ENCODE measurements at places on chromosomes 4 and X. TPM values are rescaled to one million over a fixed set of nuclear protein-coding genes. Genes with fewer than 3 reads are reported as not detected.
A peak's percentile ranks its signal among the peaks of the same experiment; 100 is the strongest.

- H3K27me3 ChIP-seq, result no peaks in the 10 kb centered on the region
- H3K27ac ChIP-seq, result no peak overlapping the region
- no peaks in the 10 kb centered on the region for H3K36me3 ChIP-seq
- H3K4me1 ChIP-seq, result peaks cover 19% of the 10 kb centered on the region
Measured at GRCh38 chr4:98466868-98467599, 191.4 kb downstream of the TSPAN5 start.

- H3K4me3 ChIP-seq, result no peak overlapping the region
- no peaks in the 10 kb centered on the region for H3K36me3 ChIP-seq
- H3K27me3 ChIP-seq, result no peaks in the 10 kb centered on the region
- DNase-seq, result no peak
- H3K27ac ChIP-seq, result no peak overlapping the region
Measured at GRCh38 chrX:17798921-17799320, 61.6 kb downstream of the SCML1 start.

The EDA2R gene
- total RNA-seq, result 4.9 TPM

The GPR50 gene
- not detected for total RNA-seq

GRCh38 chr4:119550857-119551532 lies 77.6 kb downstream of the PDE5A start:
- H3K27ac ChIP-seq, result no peak overlapping the region
- H3K4me1 ChIP-seq, result no peaks in the 10 kb centered on the region
- no peaks in the 10 kb centered on the region for H3K27me3 ChIP-seq
- H3K4me3 ChIP-seq, result no peak overlapping the region
- DNase-seq, result no peak

GRCh38 chr4:77671051-77671450 lies 65.4 kb downstream of the CXCL13 start:
- no peak for DNase-seq
- H3K4me1 ChIP-seq, result no peaks in the 10 kb centered on the region
- H3K36me3 ChIP-seq, result no peaks in the 10 kb centered on the region
- H3K27ac ChIP-seq, result no peak overlapping the region
- H3K27me3 ChIP-seq, result no peaks in the 10 kb centered on the region

The FAM9A gene
- not detected for total RNA-seq

The CT47B1 gene
- not detected for total RNA-seq

GRCh38 chr4:126404549-126404948 lies 1089.8 kb downstream of the FAT4 start:
- no peak overlapping the region for H3K27ac ChIP-seq
- no peaks in the 10 kb centered on the region for H3K4me1 ChIP-seq
- no peak overlapping the region for H3K4me3 ChIP-seq
- H3K27me3 ChIP-seq, result no peaks in the 10 kb centered on the region
- no peak for DNase-seq
- H3K36me3 ChIP-seq, result no peaks in the 10 kb centered on the region

DNA sequence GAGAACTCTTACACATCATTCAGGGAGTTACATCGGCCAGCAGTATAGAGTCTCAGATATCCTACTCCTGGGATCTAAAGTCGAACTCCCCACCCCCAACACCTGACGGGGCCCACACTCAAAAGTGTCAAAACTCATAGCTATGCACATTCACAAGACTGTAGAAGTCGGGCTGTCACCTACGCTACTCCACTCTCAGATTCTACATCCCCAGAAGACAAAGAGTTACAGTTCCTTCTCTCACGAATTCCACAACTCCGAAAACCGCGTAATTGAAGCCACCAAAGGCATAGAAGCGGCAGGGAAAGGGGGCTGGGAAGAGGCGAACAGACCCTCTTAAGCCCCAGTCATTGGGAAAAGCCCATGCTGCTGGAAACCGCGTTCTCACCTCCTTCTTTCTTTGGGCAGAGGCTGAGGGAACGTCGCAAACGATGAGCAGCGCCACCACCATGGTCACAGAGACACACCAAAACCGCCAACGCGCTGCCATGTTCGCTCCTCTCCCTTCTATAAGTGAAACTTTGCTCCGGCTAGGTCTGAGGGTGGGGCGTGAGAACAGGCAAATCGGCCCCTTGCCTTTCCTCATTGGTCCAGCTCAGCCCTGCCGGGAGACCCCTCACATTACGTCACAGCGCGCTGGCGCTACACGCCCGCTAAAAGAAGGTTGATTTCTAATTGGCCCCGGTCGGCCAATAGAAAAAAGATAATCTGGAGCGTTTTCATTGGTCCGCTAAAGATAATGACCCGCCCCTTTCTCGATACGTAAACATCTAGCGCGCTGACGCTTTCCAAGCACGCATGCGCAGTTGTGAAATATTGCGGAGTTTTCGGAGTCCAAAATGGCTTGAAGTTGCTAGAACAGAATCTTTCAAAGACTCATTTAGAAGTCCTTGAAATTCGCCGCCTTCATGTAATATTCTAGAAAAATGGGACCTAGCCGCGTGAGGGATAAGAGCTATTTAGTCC lies at the start of gene MAGT1:
MAGT1 (minus strand) TSS at position 515 of the 966 bp plus-strand sequence; CDS start at position 490, 25 bp downstream.
- peaks cover 11% of the 10 kb centered on the region for H3K4me1 ChIP-seq
- peak within 1 kb of the TSS; percentile 91 for H3K27ac ChIP-seq
- peak; percentile 84 for DNase-seq
- peak within 1 kb of the TSS; percentile 53 for H3K4me3 ChIP-seq

The CT45A3 gene
- total RNA-seq, result not detected

DNA sequence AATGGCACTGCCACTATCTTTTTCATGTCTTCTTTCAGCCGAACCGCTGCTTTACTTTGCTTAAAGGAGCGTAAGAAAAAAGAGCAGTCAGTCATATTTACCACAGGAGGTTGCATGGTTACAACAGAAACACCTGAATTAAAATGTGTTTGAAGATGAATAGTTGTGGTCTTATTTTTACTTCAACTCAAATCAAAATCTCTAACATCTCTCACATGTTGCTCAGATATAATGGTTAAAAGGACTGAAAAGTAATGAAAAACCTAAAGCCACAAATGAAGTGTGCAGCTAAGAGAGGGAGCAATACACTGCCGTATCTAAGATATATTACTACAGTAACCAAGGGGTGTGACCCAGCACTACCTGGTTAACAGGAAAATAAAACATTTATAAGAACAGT lies 27.4 kb downstream of the FAM13A start:
- no peaks in the 10 kb centered on the region for H3K27me3 ChIP-seq
- no peak for DNase-seq
- H3K36me3 ChIP-seq, result no peaks in the 10 kb centered on the region
- no peaks in the 10 kb centered on the region for H3K4me1 ChIP-seq
- H3K27ac ChIP-seq, result no peak overlapping the region

The ATP6AP2 gene
- 102 TPM for total RNA-seq

The SMIM31 gene
- not detected for total RNA-seq

- no peaks in the 10 kb centered on the region for H3K4me1 ChIP-seq
- H3K36me3 ChIP-seq, result no peaks in the 10 kb centered on the region
- H3K27ac ChIP-seq, result no peak overlapping the region
Measured at GRCh38 chr4:11914406-11914805, 485.7 kb upstream of the HS3ST1 start.

DNA sequence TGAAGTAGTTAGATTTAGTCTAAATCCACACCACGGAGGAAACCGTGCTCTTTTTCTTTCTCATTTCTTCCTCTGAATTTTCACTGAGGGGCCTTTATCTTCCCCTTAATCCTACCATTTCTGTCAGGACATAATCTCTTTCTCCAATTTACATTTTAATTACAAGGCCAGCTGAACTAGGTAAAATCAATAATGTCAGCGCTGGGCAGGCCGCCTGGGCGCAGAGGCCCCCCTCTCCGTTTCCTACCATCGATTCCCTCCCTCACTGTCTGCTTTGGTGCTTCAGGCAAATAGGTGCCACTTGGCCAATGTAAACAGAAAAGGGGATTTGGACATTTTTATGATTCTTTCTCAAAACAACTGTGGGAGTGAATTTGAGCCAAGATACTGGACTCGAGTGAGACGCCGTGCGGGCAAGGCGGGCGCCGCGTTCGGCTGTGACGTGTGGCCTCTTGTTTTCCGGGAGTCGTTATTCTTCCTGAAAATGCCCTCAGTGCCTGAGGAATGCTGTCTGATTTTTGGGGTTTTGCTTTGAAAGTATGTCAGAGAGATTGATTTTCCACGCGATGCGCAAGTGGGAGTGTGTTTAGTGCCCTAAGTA lies 22.6 kb downstream of the UVSSA start:
- H3K4me3 ChIP-seq, result no peak overlapping the region
- no peak overlapping the region for H3K27ac ChIP-seq
- peaks cover 14% of the 10 kb centered on the region for H3K36me3 ChIP-seq

DNA sequence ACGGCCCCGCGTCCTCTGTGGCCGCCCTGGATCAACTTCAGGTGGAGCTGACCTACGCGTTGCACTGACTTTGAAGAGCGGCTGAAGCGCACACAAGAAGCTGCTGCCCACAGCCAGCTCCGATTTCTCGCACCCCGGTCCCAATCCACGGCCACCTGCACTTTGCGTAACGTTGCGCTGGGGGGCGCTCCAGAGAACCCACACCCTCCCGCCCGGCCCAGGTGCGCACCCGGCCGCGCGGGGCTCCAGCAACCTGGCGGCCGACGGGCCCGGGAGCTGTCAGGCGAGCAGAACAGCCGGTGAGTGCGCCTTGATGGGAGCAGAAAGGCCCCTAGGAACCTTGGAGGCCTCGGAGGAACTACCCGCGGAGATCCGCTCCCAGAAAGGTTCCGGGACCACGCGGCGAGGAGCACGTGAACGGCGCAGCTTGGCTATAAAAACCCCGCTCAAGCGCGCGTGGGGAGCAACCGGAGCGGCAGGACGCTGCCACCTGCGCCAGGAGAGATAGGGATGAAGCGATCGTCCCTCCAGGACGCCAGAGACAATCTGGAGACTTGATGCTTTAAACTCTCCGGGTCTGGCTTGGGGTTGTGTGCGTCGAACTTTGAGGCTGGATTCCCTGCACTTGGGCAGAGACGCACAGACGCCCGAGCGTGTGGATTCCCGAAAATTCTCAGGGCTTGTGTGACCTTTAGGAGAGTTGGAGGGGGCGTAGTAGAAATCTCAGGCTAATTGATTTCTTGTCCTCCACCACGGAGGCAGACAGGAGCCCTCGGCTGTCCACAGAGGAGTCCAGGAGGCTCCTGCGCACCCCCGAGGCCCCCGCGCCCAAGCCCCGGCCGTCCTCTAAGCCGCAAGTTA lies 591 bp upstream of the NWD2 start:
- no peak for DNase-seq
- peaks cover 19% of the 10 kb centered on the region for H3K4me1 ChIP-seq
- peak overlapping the region; percentile 20 for H3K4me3 ChIP-seq

DNA sequence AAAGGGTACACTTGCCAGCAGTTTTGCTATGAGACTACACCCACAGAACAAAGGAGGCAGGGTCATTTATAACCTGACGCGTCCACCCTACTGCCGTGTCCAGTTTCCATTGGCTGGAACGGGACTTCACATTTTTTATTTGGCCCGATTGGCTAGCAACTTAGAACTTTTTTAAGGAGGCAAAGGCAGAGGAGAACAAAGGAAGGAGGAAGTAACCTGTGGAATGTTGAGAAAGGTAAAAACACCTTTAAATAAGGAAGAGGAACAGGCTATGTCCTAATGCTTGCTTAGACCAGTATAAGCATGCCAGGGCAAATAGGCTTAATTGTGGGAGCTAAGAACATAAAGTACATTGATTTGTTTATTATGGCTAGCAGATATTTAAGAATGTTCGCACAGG lies 18.7 kb downstream of the KDM6A start:
- no peak overlapping the region for H3K27ac ChIP-seq
- H3K4me3 ChIP-seq, result no peak overlapping the region
- H3K36me3 ChIP-seq, result no peaks in the 10 kb centered on the region
- DNase-seq, result no peak

- peaks cover 35% of the 10 kb centered on the region for H3K4me1 ChIP-seq
- H3K27me3 ChIP-seq, result no peaks in the 10 kb centered on the region
- H3K4me3 ChIP-seq, result no peak overlapping the region
- no peak overlapping the region for H3K27ac ChIP-seq
Measured at GRCh38 chr4:71229477-71230270, 109.1 kb upstream of the SLC4A4 start.

GRCh38 chr4:150680651-150681050 lies 98.7 kb downstream of the MAB21L2 start:
- H3K27me3 ChIP-seq, result no peaks in the 10 kb centered on the region
- DNase-seq, result no peak
- no peaks in the 10 kb centered on the region for H3K4me1 ChIP-seq

- no peaks in the 10 kb centered on the region for H3K27me3 ChIP-seq
- no peak for DNase-seq
- H3K4me3 ChIP-seq, result no peak overlapping the region
- no peaks in the 10 kb centered on the region for H3K4me1 ChIP-seq
Measured at GRCh38 chr4:113339430-113339813, 290.0 kb downstream of the ANK2 start.

DNA sequence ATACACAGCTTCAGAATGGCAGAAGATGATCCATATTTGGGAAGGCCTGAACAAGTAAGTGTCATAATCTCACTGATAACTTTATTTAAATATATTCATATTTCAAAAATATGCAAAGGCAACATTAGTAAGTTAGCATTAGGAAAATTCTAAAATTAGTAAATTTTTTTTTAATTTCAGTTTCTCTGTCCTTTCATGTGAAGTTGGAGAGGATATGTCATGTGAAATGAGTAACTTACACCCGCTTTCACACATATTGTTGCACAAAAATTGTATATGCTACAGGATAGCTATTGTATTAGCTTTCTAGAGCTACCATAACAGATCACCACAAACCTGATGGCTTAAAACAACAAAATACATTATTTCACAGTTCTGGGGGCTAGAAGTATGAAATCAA lies 24.3 kb downstream of the NFKB1 start:
- H3K27me3 ChIP-seq, result no peaks in the 10 kb centered on the region
- DNase-seq, result no peak
- H3K4me1 ChIP-seq, result peaks cover 16% of the 10 kb centered on the region
- no peak overlapping the region for H3K27ac ChIP-seq
- H3K4me3 ChIP-seq, result no peak overlapping the region

The STOX2 gene
- 12.6 TPM for total RNA-seq

DNA sequence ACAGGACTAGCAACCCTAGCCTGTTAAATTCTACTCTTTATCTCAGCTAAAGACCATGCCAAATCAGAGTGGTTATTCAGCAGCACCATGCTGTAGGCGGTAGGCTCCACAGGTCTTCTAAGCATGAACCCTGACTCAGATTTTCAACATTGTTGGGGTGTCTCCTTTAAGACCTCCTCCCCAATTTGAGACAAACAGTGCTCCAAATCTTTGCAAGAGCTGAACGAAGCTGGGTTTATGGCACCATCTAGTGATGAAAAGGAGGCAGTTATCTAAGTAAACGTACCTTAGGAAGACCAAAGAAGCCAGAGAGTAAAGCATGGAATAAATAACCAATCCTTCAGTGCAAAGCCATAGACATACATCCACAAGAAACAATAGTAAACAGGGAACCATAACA lies 334.5 kb upstream of the SLC7A11 start:
- no peaks in the 10 kb centered on the region for H3K27me3 ChIP-seq
- no peak for DNase-seq
- no peak overlapping the region for H3K27ac ChIP-seq

The PCYT1B gene
- total RNA-seq, result 0.44 TPM

- DNase-seq, result no peak
- no peaks in the 10 kb centered on the region for H3K36me3 ChIP-seq
Measured at GRCh38 chr4:47933840-47934239, 19.5 kb upstream of the NFXL1 start.

GRCh38 chrX:7240929-7241328 lies 93.0 kb upstream of the PUDP start:
- H3K4me1 ChIP-seq, result no peaks in the 10 kb centered on the region
- no peaks in the 10 kb centered on the region for H3K27me3 ChIP-seq
- H3K36me3 ChIP-seq, result no peaks in the 10 kb centered on the region
- no peak for DNase-seq
- H3K27ac ChIP-seq, result no peak overlapping the region
- no peak overlapping the region for H3K4me3 ChIP-seq
